Ammon's horn (tissue), 1 donor: ENCODE measurements at places on chromosomes 11 and 22.

- no peak for DNase-seq
Measured at GRCh38 chr22:19038164-19038546, 84.1 kb downstream of the DGCR2 start.

- no peak for DNase-seq
Measured at GRCh38 chr11:93504110-93505095, 38.8 kb downstream of the SMCO4 start.

DNA sequence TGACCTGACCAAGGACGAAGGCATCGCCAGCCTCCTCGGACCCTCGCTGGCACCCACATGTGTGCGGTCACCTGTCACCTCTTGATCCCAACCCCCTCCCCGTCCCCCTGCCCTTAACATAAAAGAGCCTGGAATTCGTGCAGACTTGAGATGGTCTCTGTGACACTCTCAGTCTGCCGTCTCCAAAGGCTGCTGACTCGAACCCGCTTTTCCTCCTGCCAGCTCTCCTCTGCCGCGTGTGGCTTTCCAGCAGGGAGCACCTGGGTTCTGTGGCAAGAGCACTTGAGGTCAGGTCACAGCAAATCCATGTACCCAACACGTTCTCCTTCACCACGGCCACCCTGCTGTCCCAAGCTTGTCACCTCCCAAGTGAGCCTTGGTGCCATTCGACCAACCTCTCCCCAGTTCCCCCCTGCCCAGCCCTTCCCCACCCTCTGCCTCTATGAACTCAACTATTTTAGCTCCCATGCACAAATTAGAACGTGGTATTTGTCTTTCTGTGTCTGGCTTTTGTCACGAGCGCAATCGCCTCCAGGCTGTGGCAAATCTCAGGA lies 207.6 kb downstream of the BRD1 start:
- no peak for DNase-seq

GRCh38 chr11:94855666-94856065 lies 87.5 kb downstream of the AMOTL1 start:
- peak; percentile 40 for DNase-seq

- no peak for DNase-seq
Measured at GRCh38 chr22:38454353-38455075, 485 bp downstream of the KCNJ4 start.

DNA sequence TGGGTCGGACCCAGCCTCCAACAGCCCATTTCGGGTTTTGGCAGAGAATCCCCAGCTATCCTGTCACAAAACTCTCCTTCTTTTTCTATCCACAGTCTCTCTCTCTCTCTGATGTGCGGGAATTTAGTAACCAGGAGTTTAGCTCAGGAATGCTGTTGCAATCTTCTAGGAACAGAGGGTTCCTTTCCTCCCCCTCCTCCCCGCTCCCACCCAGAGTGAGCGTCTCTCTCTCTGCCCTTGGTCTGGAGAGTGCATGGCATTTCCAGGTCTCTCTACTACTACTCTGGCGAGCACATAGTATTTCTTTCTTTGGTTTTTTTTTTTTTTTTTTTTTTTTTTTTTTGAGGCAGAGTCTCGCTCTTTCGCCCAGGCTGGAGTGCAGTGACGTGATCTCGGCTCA lies 17.7 kb downstream of the APIP start:
- no peak for DNase-seq

GRCh38 chr11:116454020-116454645 lies 318.7 kb downstream of the BUD13 start:
- peak; percentile 63 for DNase-seq

GRCh38 chr11:117011541-117011898 lies 86.7 kb downstream of the SIK3 start:
- no peak for DNase-seq

- no peak for DNase-seq
Measured at GRCh38 chr22:39773976-39774539, 119.5 kb downstream of the ENTHD1 start.

DNA sequence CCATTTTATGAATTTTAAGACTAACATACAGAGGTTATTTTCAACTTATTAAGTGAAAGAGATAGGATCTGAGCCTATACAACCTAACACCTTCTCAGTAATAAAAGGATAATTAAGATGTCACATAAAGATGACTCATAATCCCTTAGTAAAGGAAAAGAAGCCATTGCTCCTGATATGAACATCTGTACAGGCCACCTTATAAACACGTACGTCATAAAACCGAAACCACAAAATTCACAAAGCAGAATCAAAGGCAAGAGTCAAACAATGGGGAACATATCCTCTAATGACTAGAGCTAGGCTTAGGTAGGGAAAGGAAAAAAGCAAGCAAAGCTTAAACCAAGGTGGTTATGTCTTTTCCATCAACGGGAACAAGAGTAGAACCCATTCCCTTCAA lies 103.5 kb downstream of the KCNA4 start:
- DNase-seq = no peak

DNA sequence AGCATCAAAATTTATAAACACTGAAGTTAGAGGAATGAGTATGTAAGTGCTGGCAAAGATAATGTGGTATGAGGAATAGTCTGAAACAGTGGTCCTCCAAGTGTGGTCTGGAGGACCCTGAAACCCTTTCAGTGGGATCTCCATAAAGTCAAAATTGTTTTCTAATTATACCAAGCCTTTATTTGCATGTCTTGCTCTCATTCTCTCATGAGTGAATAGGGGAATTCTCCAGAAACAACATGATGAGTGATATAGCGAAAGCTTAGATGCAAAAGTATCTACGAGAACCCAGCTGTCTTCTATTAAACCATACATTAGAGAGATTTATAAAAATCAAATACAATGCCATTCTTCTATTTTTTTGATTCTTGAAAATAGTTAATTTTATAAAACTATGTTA lies 145.0 kb upstream of the RAG2 start:
- DNase-seq = no peak

DNA sequence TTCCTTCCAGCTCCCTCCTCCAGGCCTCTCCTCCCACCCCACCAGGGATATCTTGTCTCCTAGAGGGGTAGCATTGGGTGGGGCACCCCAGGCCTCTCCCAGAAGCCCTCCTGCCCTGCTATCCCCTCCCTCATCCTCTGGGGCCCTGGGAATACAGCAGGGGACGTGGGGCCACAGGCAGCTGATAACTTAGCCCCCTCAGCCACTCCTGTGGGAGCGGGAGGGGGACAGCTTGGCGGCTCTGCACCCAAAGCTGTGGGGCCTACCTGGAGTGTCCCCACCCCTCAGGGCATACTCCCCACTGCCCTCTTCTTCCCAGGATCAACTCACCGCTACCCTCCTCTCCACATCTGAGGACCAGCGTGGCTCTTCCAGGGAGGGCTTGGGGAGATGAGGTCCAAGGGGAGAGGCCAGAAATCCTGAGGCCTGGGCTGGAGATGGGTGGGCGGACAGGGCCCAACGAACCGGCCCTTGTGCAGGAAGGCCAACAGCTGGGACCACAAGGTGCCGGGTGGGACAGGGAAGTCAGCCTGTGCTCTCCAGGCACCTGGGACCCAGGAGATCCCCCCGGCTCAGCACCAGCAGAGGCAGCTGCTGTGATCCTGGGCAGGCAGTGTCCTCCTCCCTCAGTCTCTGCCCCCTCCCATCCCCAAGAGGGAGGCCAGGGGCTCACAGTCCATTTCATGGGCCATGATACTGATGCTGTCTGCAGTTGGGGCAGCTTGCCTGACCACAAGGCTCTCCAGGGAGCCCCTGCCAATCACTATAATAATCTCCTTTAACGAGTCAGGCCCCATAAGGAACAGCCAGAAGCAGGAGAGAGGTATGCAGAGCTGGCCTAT lies 23.2 kb downstream of the NEAT1 start:
- DNase-seq = no peak

- DNase-seq = no peak
Measured at GRCh38 chr11:95305705-95306104, 74.7 kb upstream of the SESN3 start.

- no peak for DNase-seq
Measured at GRCh38 chr22:27791159-27791858, 10.2 kb downstream of the MN1 start.

- DNase-seq = no peak
Measured at GRCh38 chr11:126810776-126811175, 189.8 kb downstream of the KIRREL3 start.

GRCh38 chr11:64396079-64396591 lies 37.2 kb downstream of the RPS6KA4 start:
- no peak for DNase-seq

DNA sequence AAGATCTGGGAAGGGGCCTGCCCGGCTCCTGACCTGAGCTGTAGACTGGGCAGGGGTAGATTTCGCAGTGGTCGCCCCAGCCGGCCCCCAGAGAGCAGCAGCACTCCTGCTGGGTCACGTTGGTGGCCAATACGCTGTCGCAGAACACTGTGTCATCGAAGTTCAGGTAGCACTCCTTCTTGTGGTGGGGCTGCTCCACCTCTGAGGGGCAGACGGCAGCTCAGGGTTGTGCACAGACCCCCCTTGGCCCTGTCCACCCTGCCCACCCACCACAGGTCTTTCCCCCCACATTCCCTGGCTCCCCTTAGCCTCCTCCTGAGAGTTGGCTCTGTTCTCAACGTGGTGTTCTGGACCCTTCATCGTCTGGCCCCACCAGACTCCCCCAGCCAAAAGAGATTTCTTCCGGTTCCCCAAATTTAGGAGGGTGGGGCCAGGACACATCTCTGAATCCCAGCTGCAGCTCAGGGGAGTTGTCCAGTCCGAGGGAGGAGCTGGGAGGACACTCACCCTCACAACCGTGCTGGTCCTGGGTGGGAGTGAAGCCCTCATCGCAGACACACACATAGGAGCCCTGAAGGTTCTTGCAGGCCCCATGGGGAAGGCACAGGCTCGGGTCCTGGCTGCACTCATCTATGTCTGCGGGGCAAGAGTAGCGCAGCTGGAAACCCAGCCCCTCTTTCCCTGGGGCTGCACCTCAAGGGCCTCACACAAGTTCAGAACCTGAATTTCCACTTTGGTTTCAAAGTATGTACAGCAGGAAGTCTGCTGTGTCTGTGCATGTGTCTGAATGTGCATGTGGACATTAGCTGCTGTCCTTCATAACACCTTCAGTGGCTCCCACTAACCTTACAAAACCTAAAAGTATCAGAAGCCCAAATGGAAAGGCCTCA lies 16.5 kb downstream of the SCYL1 start:
- DNase-seq = no peak

DNA sequence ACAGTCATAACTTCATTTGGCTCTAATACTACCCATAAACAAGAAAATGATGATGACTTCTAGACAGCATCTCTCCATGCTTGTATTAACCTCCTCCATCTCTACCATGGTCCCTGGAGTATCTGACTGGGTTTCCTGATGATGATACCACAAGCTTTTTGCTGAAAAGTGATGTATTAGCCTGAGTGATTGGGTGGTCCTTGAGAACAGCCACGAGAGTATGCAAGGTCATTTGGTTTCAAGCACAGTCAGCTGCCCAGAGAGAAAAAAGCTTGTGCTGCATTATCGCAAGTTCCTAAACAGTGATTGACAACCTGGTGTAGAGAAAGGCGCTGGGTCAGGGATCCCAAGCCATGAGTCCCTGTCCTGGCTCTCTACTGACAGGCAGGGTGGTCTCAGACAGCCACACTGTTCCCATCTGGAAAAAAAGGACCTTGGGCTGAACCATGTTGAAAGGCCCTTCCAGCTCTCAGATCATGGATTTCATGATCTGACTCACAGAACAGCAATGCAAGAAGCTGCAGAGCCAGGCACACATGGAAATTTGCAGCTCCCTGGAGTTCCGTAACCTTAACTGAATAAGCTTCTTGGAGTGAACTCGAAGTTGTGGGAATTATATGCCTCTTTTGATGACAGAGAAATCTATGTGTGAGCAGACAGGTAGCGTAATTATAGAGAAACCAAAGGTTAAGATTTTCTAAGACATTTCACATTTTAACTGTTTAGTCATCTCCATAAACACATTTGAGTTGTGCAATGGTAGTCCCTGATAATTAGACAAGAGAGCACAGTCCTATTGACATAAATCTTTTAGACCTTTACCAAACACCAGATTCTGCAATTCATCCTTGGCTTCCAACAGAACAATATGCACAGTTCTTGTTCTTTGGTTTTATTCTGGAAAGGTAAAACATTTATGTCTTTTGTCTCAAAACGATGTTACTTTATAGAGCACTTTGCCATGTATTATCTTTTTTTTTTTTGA lies 54.1 kb upstream of the UBASH3B start:
- no peak for DNase-seq

GRCh38 chr11:95222817-95223216 lies 8.2 kb downstream of the SESN3 start:
- no peak for DNase-seq

GRCh38 chr11:3802011-3802790 lies 4.8 kb upstream of the NUP98 start:
- no peak for DNase-seq

- DNase-seq = no peak
Measured at GRCh38 chr11:94521684-94522083, 9.4 kb downstream of the C11orf97 start.

GRCh38 chr11:67699521-67699920 lies 25.1 kb upstream of the ALDH3B2 start:
- no peak for DNase-seq
